ENCODE measurements at places on chromosomes 2 and 18.

DNA sequence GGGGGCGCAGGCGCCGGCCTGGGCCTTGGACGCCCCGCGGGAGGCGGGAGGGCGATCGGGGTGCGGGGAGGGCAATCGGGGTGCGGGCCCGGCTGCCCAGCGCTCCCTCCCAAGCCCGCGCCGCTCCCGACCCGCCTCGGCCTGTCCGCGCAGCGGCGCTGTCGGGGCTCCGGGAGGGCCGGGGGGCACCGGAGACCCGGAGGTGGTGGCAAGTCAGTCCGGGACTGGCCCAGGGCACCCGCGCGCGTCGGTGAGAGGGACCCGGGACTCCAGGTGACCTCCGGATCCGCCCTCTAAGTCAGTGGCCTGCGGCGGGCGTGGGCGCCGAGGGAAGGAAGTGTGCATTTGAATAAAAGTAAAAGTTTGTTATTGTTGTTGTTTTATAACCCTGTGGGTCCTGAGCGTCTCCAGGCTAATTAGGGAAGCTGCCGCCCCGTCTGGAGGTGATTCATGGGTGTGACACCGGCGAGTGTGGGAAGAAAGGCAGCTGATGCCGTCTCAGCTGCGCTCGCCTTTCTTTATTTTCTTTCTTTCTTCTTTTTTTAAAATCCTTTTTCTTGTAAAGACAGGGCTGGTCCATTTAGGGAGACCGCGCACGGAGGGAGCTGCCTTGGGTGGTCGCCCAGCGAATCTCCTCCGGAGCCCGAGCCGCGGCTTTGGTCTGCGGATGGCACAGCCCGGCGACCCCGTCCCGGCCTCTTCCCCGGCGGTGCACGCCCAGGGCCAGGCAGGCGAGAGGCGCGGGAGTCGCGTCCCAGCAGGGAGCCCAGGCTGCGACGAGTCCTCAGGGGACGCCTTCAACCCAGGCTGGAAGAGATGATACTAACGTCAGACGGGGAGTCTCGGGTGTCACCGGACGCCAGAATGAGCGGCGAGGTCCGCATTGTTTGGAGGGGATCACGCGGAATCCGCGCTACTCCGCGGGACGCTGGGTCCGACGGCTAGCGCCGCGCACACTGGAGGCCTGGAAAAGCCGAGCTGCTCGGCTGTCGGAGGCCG is 627 bp upstream of the CRACDL start:
- DNase-seq, result no peak

DNA sequence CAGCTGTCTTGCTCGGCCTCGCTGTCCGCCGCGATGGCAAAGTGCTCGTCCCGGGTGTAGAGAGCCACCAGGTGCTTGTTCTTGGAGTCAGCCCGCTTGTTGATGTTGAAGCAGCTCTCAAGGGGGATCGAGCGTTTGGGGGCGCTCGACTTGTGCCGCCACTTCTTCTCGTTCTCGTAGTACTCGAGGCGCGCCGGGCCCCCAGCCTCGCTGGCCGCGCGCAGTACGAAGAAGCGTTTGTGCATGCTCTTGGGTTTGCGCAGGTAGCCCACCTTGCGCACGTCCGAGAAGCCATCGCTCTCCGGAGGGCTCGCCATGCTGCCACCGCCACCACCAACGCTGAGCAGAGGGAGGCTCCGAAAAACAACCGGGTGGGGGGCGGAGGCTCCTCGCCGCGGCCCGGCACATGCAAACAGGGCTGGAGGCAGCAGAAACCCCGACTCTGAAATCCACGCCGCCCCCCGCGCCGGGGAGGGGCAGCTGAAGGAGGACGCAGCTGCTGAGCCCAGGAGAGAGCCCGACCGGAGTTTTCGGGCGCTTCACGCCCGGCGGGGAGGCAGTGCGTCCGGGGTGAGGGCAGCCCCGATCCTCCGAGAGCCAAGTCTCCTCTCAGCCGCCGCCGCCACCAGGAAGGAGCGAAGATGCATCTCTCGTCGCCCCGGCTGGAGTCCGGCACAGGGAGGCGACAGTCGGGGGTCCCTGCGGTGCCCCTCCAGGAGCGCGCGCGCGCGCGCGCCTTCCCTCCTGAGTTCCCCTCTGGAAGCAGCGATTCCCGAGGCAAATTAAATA is 1.0 kb downstream of the IRS1 start:
- DNase-seq, result peak; percentile 15

GRCh38 chr2:54176577-54176976 is 61.2 kb downstream of the ACYP2 start:
- peak; percentile 43 for DNase-seq

DNA sequence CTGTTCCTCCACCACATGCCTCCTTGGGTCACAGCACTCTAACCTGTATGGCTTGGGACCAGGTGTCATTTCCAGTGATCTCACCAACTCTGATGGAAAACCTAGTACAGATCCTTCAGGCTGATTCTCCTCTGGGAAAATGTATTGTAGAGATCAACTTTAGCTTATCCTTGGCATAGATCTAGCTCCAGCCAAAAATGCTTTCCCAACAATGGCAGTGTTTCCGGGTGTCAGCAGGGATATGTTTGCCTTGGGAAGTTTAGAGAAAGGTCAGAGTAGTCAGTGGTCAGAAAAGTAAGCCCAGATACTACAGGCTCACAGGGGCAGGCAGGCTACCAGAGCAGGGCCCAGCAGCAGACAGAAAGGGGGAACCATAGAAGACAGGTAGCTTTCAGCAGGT is 73.6 kb downstream of the CD8B2 start:
- DNase-seq, result no peak

DNA sequence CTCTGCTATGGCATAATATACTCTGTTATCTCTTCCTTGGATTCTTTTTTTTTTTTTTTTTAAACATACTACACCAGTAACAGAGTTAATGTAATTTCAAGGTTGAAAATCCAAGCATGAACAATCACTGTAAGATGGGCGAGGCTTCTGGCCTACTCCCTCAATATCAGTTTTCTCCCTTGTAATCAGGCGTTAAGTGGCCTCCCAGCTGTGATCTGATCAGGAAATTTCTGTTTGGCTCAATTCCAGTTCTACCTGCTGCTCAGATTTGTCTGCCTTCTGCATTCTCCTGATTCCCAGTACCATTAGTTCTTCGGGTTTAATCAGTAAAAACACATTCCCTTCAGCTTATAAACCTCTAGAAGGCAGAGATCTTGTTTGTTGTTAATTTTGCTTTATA is 18.6 kb downstream of the PRKD3 start:
- DNase-seq, result no peak

- no peak for DNase-seq
Measured at GRCh38 chr2:46751897-46752296, 163.7 kb downstream of the MCFD2 start.

GRCh38 chr2:203982276-203982675 is 45.7 kb downstream of the ICOS start:
- no peak for DNase-seq

DNA sequence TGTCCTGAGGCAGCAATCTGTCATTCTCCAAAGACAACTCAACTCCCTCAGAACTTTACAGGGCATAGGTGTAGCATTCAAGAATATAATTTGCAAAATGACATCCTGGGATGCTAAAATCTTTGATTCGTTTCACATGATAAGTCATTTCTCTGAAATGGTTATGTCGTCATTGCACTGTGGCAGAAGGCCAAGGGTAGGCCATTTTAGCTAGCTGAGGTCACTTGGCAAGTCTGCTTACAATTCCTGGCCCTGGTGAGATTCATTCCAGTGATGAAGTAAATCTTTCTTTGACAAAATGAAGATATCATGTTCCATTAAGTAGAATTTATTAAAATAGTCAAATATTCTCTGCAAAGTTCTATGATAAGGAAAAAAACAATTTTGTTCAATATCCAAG is 1410.3 kb upstream of the LRRTM1 start:
- DNase-seq, result no peak

Data from SHP77 treated with DMSO at 0.1 percent for 48 hours (cell line).